ENCODE measurements at places on chromosomes 16 and 17.

DNA sequence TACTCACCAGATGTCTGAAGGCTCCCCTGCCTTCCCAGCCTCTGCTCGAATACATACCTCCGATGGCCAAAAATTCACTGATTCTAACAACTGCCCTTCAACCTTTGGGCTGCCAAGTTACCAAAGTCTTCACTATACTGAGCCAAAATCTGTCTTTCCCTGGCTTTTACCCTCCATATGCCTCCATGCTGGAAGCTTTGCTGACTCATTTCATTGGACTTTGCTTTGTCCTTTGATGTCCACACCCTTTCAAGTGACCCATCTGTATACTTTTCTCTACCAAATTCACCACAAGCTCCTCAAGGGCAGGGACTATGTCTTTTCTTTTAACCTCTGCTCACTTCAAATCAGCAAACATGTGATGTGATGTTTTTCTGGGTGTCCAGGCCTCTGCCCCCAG lies 21.0 kb upstream of the MTMR4 start:
- no peak for DNase-seq

- DNase-seq = no peak
Observed at GRCh38 chr17:82009413-82009812, 13.3 kb downstream of the CENPX start.

- no peak for DNase-seq
Observed at GRCh38 chr17:40813804-40814203, 8.6 kb downstream of the KRT10 start.

DNA sequence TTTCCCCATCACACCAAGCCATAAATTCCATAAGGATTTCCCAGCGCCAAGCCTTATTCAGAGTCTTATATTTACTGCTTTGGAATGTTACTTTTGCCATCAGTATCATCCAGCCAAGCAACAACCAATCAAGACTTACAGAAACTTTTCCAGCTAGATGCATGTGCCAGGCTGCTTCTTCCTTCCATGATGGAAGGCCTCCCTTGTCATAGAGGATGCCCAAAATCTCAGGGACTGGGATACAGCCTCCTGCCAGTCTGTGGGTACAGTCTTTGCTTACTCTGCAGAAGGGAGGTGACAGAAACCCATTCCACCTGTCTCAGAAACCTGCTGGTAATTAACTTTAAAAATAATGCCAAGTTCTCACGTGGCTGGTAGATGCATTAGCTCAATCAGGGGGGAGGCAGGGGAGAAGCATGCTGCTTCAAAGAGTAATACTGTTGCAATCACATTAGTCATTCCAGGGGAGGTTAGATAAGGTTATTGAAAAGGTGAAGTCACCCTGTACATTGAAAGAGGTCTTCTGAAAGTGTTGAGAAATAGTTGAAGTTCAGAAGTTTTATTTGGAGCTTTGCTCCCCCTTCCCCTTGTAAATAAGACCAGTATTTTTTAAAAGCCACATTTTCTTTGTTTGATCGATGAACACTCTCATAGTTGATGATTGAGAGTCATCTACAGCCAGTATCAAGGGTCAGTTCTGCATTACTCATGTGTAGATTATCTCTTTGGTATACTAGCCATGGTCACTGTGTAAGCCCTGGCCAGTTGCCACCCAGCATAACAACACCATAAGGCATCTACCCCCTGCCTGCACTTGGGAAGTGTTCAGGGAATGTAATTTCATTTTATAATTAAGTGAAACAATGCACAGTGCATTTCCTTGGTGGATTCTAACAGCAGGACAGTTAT lies 22.2 kb downstream of the HLF start:
- no peak for DNase-seq

GRCh38 chr16:55944377-55944802 lies 69.2 kb upstream of the CES5A start:
- DNase-seq = peak; percentile 47

GRCh38 chr16:29192329-29193247 lies 207.7 kb downstream of the LAT start:
- peak; percentile 19 for DNase-seq

DNA sequence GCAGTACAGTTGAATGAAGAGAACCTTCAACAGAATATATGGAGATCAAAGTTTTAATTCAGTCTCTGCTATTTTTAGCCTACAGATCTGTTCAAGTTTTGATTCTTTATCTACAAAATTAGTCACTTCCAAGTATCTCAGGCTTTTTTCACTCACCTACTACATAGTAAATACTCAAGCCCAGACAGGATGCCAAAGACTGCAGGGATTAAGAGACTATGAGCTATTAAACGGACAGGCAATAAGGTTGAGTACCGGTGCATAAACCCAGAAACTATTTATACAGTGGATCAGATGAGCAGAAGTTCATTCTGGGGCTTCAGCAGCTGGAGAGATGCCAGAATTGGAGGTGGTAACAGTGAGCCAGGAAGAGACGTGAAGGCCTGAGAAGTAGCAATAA lies 18.7 kb upstream of the OR3A1 start:
- no peak for DNase-seq

DNA sequence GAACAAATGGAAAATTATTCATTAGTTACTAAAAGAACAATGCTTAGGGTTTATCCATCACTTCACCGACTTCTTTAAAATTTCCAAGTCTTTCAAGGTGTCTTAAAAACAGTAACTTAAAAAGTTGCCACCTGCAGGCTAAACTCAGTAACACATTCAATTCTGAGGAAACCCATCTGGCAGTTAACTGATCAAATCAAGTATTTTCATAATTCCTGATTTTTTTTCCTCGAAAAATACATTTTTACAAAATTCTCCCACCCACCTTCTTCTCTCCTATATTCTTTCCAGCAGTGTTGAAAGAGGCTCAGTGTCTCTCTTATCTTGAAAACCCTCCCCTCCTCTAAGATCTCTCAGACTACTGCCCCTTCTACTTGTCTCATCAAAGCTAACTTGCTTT lies 29.9 kb downstream of the PARN start:
- DNase-seq = no peak

GRCh38 chr17:56320443-56320842 lies 167.2 kb downstream of the ANKFN1 start:
- DNase-seq = no peak

DNA sequence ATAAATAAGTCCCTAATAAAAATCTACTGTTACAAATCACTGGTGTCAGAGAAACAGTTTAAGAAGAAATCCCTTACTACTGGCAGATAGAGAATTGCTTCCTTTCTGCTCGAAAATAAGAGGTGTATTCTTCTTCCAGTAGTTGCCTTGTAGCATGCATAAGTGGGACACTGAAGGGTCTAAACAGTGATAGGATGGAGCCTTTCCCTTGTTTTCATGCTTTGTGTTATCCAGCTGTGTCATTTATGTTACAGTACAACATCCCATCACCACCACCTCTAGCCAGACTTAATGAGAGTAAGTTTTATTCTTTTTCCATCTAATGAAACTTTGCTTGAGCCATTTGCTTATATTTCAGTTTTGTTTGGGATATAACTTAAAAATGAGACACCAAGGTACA lies 54.3 kb downstream of the NLK start:
- DNase-seq = no peak

GRCh38 chr17:63578769-63579111 lies 22.0 kb upstream of the TACO1 start:
- no peak for DNase-seq

Measured in uterus (tissue), 4 donors.